ENCODE measurements at places on chromosomes 7 and 10. TPM values are rescaled to one million over a fixed set of nuclear protein-coding genes. Genes with fewer than 3 reads are reported as not detected.

Gene PRPS1L1
- total RNA-seq: not detected

DNA sequence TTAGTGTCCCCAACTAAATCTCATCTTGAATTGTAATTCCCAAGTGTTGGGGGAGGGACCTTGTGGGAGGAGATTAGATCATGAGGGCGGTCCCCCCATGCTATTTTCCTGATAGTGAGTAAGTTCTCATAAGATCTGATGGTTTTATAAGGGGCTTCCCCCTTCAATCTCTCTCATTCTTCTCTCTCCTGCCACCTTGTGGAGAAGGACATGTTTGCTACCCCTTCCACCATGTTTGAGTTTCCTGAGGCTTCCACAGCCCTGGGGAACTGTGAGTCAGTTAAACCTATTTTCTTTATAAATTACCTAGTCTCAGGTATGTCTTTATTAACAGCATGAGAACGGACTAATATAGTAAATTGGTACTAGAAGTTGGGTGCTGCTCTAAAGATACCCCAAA, 365.6 kb downstream of the ANKRD7 start:
- DNase-seq: no peak

GRCh38 chr10:104478380-104478779, 124.7 kb downstream of the CFAP58 start:
- DNase-seq: no peak

DNA sequence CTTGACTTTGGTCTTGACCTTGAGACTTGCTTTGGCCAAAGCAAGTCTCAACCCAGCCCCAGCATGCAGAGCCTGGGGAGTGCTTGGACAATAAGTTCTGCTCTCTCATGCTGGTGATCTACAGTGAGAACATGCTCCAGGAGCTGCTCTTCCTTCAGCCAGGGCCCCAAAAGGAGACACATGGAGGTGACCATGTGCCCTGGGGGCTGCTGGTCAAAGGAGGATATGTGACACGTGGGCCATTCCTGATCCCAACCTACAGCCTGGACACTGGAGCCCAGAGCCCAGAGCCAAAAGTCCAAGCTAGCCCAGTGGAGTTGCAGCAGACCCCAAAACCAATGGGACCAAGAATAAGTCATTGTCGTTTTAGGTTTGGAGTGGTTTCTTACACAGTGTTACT, 78.2 kb upstream of the CHST15 start:
- no peak for DNase-seq

Gene TMEM229A
- total RNA-seq: not detected

Gene SMNDC1
- 41.4 TPM for total RNA-seq

GRCh38 chr7:157874870-157875229, 538.0 kb downstream of the DNAJB6 start:
- DNase-seq: no peak

GRCh38 chr10:111548084-111548726, 471.4 kb downstream of the ADRA2A start:
- DNase-seq: no peak

DNA sequence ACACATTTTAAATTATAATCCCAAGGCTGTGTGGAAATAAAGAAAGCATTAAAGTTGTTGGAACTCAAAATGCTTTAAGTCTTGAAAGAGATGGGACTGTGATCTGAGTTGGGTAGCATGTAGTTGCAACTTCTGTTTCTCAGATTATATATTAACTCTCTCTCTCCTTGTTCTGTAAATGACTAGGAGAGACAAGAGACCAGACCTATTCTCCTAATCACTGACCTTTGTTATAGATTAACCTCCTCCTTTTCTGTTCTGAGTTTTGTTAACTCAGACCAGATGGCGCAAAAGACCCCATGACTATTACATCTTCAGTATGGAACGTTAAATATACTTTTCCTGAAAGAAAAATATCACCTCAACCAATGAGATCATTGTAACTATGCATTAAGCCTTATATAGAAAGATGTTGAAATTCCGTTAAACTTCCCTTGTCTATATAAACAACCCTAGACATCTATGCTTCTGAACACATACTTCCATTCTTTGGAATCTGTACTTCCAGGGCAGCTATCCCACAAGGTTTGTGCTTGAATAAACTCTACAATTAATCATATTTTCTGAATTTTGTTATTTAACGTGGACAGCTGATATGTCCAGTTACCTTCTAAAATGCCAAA, 143.5 kb upstream of the TRIM24 start:
- DNase-seq: no peak

Gene CALML3
- not detected for total RNA-seq

DNA sequence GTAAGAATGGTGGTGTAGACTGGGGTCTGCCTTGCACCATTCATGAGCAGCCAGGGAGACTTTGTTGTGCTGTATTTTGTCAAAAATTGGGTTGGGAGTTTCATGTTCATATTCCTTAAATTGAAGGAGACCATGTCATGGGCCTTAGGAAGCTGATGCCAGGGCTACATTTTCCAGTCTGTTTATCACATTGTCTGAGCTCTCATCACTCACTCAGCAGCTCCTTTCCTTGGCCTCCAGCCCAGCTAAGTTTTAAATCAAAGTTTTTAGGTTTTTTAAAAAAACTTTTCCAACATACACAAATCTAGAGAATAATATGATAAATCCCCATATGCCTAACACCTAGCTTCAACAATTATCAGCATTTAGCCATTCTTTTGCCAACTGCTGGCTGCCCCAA, 12.6 kb upstream of the FAM13C start:
- no peak for DNase-seq

DNA sequence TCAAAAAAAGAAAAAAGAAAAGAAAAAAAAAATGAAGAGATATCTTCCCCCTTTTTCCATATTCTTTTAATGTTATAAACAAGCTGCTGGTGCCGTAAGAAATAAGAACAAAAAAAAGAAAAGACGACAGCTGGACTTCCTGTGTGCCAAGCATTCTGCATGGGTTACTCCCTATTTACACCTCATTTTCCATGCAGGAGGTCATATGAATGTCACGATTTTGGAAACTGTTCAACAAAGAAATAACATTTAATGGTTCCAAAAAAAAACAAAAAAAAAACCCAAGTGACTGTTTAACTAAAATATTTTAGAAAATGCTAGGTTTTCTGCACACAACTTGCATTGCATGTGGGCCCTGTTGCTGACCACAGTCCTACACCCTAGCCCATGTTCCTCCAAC, 159.3 kb downstream of the TNS3 start:
- DNase-seq: no peak

GRCh38 chr7:83681200-83681778, 32.4 kb upstream of the SEMA3E start:
- no peak for DNase-seq

DNA sequence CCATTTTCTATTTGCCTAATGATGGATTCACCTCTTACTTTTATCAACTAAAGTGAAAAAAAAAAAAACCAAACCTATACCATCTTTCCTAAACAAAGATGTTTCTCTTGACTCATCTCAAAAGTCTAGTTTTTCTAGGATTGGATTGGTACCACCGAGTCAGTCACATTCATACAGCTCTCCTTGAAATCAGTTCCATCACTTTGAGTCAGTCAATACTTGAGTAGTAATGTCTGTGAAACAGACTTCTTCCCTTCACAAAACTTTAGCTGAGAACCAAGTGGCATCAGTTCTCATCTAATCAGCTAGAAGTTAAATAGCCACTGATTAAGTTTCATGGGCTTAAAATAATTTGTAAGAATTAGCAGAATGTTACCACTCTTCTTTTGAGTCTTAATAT, 13.3 kb downstream of the CDK6 start:
- no peak for DNase-seq

Gene SRRM3
- 2.5 TPM for total RNA-seq

GRCh38 chr10:84837041-84837812, 508.8 kb downstream of the CCSER2 start:
- peak; percentile 30 for DNase-seq

DNA sequence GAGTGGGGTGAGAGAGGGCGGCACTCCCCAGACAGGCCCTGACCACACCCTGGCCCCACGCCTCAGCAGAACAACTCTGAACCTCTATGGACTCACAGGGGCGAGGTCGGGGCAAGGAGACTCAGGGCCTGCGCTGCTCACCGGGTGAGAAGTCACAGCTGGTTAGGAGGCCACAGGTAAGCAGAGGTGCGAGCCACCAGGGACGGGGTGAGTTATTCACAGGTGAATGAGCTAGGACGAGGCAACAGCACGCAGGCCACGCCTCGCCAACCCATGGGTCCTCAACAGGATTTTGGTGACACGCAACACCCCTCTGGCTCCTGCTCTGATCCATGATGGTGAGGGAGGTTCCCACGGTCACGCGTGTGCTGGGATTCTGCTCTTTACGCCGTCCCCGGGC, 202.5 kb downstream of the ADARB2 start:
- no peak for DNase-seq

Gene SH2D4B
- total RNA-seq: 0.12 TPM

All from progenitor cell of endocrine pancreas (in vitro differentiated cells).